Right cardiac atrium (tissue), 5 donors: ENCODE measurements at places on chromosomes 1 and 21.

DNA sequence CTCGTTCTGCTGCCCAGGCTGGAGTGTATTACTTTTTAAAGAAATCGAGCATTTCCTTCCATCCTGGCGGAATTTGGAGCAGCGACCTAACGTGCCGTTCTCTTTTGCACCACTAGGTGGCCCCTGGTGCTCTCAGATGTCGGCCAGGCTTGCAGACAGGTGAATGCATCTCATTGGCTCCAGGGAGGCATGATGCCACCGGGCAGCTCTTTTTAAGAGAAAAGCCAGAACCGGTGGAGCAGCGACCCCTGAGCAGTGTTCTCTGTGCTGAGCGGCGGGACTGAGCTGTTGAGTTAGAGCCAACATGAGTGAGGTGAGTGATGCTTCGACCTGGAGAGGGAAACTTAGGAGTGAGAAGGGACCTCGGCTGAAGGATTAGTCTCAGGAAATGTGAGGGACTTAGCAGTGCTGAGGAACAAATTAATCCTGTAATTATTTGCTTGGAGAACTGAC is at the start of gene PCP4:
PCP4 (plus strand) TSS at position 241 of the 453 bp plus-strand sequence; CDS start at position 305, 64 bp downstream.
- DNase-seq, result peak; percentile 26

DNA sequence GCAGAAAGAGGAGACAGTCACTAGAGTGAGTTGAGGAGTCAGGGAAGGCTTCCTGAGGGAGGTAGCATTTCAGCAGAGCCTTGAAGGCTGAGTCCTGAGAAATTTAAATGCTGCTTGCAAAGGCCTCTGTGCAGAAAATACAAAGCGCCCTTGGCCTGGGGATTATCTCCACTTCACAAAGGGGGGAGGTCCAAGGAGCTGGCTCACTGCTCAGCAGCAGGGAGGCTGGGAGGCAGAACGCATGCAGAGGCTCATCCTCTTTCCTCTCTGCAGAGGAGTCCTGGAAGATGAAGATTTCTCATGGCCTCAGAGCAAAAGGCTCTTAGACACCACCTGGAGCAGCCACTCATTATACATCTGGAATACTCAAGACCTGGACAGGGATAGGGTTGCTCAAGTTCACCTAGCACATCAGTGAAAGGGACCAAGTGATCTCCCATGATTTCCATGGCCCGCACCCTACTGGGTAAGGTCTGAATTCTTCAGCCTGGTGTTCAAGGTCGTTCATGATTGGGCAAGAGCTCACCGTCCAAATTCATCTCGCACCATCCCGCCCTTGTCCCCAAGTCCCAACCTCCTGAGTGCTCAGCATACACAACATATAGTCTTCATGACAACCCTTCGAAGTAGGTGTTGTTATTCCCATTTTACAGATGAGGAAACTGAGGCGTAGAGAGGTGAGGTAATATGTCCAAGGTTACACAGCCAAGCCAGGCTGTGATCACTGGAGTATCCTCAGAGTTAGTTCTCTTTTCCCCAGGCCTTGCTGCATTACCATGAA is 9.0 kb downstream of the SLC1A7 start:
- no peak for DNase-seq

GRCh38 chr1:47992720-47993415 is 4.3 kb downstream of the TRABD2B start:
- peak; percentile 79 for DNase-seq

DNA sequence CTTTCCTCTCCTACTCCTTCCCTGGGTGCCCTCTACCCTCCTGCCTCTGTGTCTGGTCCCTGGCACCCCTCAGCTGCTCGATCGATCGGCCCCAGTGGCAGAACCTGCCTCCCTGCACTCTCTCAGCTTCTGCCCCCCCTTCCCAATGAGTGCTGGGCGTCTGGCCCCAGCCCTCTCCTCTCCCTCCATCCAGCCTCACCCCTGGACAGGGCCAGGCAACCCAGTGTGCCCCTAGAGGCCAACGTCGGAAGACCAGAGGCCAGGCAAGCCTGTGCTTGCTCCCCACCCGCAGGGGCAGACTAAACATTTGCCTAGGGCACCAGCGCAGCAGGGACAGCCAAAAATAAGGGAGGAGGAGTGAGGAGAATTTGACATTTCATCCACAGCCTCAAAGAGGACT is 43.5 kb downstream of the LGR6 start:
- DNase-seq, result no peak

- DNase-seq, result no peak
These were observed 148.7 kb downstream of the ADSS2 start for GRCh38 chr1:244302876-244303609.

- no peak for DNase-seq
These were observed 165.0 kb downstream of the RHOU start for GRCh38 chr1:228900099-228900885.

DNA sequence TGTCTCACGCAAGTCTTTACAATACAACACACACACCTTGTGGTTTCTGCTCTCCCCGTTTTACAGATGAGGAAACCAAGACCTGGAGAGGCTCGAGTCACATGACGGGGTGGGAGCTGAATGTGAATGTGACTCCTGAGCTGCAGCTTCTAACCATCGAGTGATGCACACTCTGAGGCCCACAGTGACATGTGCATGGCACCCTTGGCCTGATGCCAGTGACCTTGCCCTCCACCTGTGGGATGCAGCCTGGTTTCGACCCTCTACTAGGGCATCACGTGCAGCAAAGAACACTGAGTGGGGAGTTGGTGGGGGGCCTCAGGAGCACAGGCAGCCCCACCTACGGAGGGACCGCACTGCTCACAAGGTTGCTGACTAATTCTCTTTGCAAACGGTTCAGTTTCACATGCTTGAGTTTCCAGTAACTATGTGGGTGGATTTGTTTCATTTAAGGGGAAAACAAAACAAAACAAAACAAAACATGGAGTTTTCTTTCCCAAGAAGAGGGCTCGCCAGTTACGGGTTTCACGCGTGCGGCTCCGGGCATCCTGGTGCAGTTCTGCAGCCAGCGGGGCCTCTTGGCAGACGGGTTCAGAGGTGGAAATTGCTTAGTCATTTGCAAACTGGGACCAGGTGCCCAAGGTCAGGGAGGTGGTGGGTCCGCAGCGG is 22.9 kb downstream of the SPSB1 start:
- DNase-seq, result no peak

DNA sequence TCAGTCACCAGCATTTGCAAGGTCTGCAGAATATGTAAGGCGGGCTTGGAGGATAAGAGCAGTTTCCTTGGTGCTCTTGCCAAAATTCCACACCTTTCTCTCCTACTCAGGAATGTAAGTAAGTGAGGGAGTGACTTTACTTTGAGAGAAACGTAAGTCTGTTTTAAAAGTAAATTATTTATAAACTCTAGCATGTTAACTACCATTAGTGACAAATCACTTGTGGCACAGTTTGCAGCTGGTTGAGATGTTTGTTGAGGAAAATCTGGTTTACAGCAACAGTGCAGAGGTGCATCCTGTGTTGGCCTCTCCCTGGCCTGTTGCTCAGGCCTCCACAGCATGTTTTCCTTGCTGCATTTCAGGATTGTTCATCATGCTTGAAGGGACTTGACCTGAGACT is 8.5 kb downstream of the CGN start:
- no peak for DNase-seq

GRCh38 chr1:14977338-14977931 is 176.1 kb upstream of the TMEM51 start:
- no peak for DNase-seq

DNA sequence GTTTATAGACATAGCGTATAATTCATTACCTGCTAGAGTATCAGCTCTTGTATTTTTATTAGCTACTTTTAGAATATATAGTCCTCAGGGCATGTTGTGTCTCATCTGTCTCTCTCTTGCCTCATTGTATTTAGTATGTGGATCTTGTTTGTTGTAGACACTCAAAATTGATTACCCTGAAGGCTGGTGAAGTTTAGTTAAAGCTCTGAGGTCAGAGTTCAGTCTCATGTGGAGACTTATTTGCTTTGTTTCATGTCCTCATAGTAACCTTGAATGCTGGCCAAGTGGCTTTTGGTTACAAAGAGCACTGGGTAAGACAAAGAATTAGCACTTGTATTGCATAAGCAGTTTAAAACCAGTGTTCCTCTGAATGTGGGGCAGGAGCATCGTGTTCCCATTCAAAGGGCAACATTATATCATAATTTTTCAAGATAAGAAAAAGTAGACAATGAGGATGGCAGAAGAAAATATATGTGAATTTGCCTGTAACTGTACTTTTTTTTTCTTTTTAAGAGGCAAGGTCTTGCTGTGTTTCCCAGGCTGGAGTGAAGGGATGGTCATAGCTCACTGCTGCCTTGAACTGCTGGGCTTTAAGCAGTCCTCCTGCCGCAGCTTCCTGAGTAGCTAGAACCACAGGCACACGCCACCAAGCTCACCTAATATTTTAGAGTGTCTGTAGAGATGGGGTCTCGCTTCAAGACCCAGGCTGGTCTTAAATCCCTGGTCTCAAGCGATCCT is 17.4 kb downstream of the CNST start:
- no peak for DNase-seq

DNA sequence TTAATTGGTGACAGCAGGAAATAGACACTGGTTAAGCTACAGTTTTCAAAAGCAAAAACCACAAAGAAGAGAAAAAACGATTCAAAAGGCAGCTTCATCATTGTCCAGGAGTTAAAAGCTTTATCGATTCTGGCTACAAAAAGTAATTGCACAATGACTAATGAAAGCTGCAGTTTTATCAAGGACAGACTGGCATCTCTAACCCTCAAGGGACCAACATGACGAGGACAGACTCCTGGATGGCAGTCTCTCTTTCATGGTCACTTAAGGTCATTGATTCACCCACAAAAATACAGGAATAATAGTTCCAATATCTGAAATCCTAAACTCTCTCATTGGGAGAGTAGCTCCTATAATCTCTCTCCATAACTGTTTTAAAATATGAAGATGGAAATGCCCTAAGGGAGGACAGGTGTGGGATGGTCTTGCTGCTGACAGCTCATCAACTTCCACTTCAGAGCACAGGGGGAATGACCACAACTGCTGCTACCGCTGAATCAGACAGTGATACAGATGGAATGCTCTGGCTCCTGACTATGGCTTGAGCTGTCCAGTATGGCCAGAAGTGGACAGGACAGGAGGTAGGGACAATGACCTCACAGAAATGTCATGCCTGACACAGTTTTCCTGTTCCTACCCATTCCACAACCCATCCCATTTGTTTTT is 17.4 kb upstream of the CPLANE2 start:
- DNase-seq, result no peak

DNA sequence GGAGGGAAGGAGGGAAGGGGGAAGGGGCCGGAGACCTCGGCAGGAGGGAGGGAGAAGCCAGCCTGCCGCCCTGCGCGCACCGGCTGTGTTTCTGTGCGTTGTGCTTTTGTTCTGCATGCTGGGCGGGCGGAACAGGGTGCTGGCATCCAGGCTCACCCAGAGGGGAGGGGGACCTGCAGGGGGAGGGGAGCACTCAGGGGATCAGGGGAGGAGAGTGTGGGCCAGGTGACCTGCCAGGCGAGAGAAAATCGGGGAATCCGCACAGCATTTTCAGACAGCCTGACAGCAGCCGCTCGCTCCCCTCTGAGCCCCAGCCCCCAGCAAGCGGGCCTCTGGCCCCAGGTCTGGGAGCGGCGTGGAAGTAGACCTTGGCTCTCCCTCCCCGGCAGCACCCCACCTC is 54.7 kb downstream of the RIPK4 start:
- no peak for DNase-seq

- no peak for DNase-seq
These were observed 10.2 kb upstream of the HENMT1 start for GRCh38 chr1:108671143-108671542.

DNA sequence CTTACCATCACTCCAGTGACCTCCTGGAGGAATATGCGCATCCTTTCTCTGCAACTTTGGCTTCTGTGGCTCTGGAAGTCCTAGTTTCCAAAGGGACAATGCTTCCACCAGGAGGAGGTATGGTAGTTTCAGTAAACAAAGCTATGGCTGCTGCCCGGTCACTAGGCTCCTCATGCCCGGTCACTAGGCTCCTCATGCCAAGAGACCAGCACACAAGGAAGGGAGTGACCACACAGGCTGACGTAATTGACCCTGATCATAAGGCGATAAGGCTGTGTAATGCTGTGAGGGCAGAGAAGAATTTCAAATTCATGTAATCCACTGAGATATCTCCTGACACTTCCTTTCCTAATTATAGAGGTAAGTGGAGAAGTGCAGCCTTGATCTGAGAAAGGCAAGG is 102.9 kb downstream of the DTL start:
- DNase-seq, result no peak

DNA sequence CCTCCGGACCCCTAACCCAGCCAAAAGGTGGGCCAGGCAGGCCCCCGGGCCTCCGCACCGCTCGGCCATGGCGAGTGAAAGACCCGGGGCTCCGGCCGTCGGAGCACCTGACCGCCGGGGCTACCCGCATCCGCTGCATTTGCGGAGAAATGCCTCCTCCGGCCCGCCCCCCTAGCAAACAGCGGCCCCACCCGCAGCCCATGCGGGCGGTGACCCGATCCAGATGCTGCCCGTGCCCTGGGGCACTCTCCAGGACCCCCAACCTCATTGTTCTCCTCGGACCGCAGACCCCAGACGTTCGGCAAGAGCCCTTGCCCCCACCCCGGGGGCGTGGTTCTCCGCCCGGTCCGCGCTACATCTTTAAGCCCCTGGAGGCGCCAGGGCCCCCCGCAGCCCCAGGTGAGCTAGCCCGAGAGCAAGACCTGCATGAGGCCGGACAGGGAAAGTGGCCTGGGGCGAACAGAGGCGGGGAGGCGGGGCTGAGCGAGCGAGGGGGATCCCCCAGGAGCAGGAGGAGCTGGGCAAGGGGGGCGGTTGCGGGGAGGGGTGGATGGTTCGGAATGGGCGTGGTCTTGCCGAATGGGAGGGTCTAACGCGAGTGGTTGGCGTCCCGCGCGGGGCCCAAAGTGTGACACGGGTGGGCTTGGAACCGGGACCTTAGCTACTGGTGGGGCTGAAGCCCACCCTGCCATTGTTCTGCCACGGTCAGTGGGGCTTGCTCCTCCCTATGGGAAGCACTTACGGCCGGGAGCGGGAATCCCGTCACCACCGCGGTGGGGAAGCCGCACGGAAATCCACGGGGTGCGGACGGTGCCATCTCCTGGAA is 6.3 kb upstream of the CRYBG2 start:
- no peak for DNase-seq

DNA sequence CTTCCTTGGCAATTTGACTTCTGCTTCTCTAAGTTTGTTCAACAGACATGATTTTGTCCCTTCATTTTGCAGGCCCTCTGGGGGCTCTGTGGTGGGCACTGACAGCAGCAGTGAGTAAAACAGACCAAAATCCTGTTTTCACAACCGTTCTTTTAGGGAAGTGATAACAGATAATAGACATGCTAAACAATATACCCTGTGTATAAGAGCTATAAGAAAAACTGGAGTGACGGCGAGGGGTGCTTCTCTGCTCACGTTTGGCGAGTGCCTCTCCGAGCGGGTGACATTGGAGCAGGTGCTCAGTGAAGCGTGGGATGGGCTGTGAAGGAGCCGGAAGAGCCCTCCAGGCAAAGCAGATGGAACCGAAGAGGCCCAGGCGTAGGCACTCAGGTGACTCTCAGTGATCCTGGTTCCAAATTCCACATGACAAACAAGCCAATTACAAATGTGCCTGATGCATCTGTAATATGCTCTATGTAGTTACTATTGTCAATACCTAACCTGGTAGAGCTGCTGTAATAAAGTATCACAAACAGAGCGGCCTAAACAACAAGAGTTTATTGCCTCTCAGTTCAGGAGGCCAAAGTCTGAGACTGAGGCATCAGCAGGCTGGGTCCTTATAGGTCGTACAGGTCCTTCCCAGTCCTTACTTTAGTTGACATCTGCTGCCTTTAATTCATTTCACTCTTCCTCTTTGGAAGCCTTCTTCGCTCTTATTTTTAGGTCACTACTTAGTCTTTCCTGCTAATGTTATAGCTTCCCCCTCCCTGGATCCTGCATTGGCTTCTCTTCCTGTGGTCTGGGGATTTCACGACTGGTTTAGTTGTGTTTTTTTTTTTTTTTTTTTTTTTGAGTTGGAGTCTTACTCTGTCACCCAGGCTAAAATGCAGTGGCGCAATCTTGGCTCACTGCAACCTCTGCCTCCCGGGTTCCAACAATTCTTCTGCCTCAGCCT is 20.1 kb downstream of the OR2B11 start:
- no peak for DNase-seq
